ENCODE measurements at places on chromosomes 12 and 14.

- no peak for DNase-seq
These were observed 1.2 kb upstream of the FBXO33 start for GRCh38 chr14:39433452-39433813.

DNA sequence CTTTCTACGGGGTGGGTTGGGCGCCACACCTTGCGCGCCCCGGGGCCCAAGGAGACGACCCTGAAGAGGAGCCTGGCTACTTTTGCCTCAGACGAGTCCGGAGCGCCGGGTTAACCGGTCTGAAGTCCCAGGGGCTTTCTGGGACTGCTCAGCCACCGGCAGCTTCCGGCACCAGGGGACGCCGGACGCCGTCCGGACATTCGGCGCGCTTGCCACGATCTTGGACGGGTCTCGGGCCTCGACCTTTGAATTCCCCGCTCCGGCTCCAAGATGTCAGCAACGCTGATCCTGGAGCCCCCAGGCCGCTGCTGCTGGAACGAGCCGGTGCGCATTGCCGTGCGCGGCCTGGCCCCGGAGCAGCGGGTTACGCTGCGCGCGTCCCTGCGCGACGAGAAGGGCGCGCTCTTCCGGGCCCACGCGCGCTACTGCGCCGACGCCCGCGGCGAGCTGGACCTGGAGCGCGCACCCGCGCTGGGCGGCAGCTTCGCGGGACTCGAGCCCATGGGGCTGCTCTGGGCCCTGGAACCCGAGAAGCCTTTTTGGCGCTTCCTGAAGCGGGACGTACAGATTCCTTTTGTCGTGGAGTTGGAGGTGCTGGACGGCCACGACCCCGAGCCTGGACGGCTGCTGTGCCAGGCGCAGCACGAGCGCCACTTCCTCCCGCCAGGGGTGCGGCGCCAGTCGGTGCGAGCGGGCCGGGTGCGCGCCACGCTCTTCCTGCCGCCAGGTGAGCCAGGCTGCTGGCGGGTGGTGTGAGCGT lies at the start of gene ACOT4:
TSS of gene ACOT4 (plus strand) at position 184 of the 760 bp plus-strand sequence. CDS start at position 271, 87 bp downstream.
- DNase-seq, result no peak

- DNase-seq, result no peak
These were observed 9.7 kb upstream of the UBC start for GRCh38 chr12:124923905-124924734.

DNA sequence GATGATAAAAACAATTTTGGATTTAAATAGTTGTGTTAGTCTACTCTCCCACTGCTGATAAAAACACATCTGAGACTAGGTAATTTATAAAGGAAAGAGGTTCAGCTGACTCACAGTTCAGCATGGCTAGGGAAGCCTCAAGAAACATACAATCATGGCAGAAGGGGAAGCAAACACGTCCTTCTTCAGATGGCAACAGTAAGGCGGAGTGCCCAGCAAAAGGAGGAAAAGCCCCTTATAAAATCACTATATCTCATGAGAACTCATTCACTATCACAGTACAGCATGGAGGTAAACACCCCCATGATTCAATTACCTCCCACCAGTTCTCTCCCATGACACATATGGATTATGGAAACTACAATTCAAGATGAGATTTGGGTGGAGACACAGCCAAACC lies 632.1 kb downstream of the SLC16A7 start:
- DNase-seq, result no peak

GRCh38 chr12:42507081-42507480 lies 82.5 kb downstream of the PRICKLE1 start:
- DNase-seq, result no peak

- no peak for DNase-seq
These were observed 8.2 kb downstream of the SINHCAF start for GRCh38 chr12:31317471-31318395.

GRCh38 chr12:3122841-3123678 lies 45.9 kb downstream of the TSPAN9 start:
- DNase-seq, result no peak

GRCh38 chr12:130988751-130989150 lies 35.0 kb downstream of the ADGRD1 start:
- no peak for DNase-seq

DNA sequence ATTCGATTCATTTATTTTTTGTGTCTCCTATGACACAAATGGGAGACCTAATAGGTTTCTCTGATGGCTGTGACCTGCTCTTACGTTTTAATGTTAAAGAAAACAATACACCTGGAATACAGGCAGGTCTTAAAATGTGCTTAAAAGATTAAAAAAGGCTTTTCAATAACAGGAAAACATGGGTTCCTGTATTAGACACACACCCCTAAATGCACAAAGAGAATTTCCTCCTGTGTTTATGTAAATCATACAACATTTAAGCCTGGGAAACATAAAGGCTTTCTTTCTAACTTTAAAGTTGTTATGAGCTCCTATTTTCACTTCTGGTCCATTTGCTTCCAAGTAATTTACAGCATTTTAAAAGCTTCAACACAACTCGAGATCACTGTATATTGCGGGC lies 191.3 kb downstream of the STXBP6 start:
- no peak for DNase-seq
